Neural crest cell (in vitro differentiated cells): ENCODE measurements at places on chromosomes 13 and 19. TPM values are rescaled to one million over a fixed set of nuclear protein-coding genes. Genes with fewer than 3 reads are reported as not detected.

ZNF701 gene
- 17.3 and 18.7 TPM in 2 replicates for total RNA-seq

POLD1 gene
- total RNA-seq: 151 and 160 TPM in 2 replicates

NOTCH3 gene
- 125 and 127 TPM in 2 replicates for total RNA-seq

ZNF581 gene
- total RNA-seq: 40.8 and 41.9 TPM in 2 replicates

CEACAM7 gene
- not detected in 2 replicates for total RNA-seq

CEACAM4 gene
- total RNA-seq: not detected in 2 replicates

NALCN gene
- 0.35 and 0.36 TPM in 2 replicates for total RNA-seq

ATXN8OS gene
- total RNA-seq: not detected in 2 replicates

MBD3L2 gene
- not detected in 2 replicates for total RNA-seq

MZT1 gene
- total RNA-seq: 18.4 and 19.0 TPM in 2 replicates

ZNF616 gene
- 18.9 and 25.2 TPM in 2 replicates for total RNA-seq

SMAD9 gene
- 2.2 and 2.6 TPM in 2 replicates for total RNA-seq

TNNT1 gene
- total RNA-seq: 1.1 TPM in 1 of 2 replicates, not detected in the other

DNM2 gene
- 117 TPM in 2 replicates for total RNA-seq

KHSRP gene
- 678 and 690 TPM in 2 replicates for total RNA-seq

GPX4 gene
- total RNA-seq: 300 and 313 TPM in 2 replicates

TIMM13 gene
- total RNA-seq: 145 and 155 TPM in 2 replicates

ZNF610 gene
- total RNA-seq: 10.0 and 11.5 TPM in 2 replicates

LHB gene
- not detected in 2 replicates for total RNA-seq

SIGLECL1 gene
- not detected in 2 replicates for total RNA-seq

PRRG2 gene
- total RNA-seq: 1.0 and 1.3 TPM in 2 replicates

FXYD7 gene
- 1.1 and 1.4 TPM in 2 replicates for total RNA-seq

SULT2A1 gene
- total RNA-seq: not detected in 2 replicates

ZNF283 gene
- total RNA-seq: 13.6 and 14.7 TPM in 2 replicates

MAP4K1 gene
- total RNA-seq: 1.5 and 3.4 TPM in 2 replicates

IGFL3 gene
- not detected in 2 replicates for total RNA-seq

DHDH gene
- 0.47 and 0.82 TPM in 2 replicates for total RNA-seq

POSTN gene
- total RNA-seq: 93.0 and 97.0 TPM in 2 replicates

PLK5 gene
- not detected in 2 replicates for total RNA-seq

GTPBP3 gene
- total RNA-seq: 57.8 TPM in 2 replicates

CLN5 gene
- total RNA-seq: 17.3 and 17.5 TPM in 2 replicates

ADAMTS10 gene
- 30.9 and 31.4 TPM in 2 replicates for total RNA-seq

LRRC63 gene
- 0.37 and 0.52 TPM in 2 replicates for total RNA-seq

ZNF558 gene
- total RNA-seq: 40.6 and 41.0 TPM in 2 replicates

FGF14 gene
- 0.75 and 1.7 TPM in 2 replicates for total RNA-seq

ZNF57 gene
- 4.2 and 4.7 TPM in 2 replicates for total RNA-seq

PDE4A gene
- 1.5 and 2.1 TPM in 2 replicates for total RNA-seq

CNN1 gene
- total RNA-seq: 1.6 and 1.8 TPM in 2 replicates

CTXN1 gene
- total RNA-seq: 129 and 130 TPM in 2 replicates

CFAP97D2 gene
- not detected in 2 replicates for total RNA-seq

CALR3 gene
- not detected in 2 replicates for total RNA-seq

KLF1 gene
- 0.18 TPM in 1 of 2 replicates, not detected in the other for total RNA-seq

TCF3 gene
- total RNA-seq: 348 and 354 TPM in 2 replicates

MEGF8 gene
- 38.0 and 39.2 TPM in 2 replicates for total RNA-seq

ZMYM5 gene
- total RNA-seq: 13.8 and 15.3 TPM in 2 replicates

SYDE1 gene
- total RNA-seq: 23.8 and 24.7 TPM in 2 replicates

SSC5D gene
- total RNA-seq: 1.3 and 1.5 TPM in 2 replicates

RHPN2 gene
- total RNA-seq: 10.2 and 11.3 TPM in 2 replicates

CYP2B6 gene
- not detected in 2 replicates for total RNA-seq

MBD3L1 gene
- not detected in 2 replicates for total RNA-seq

FOXO1 gene
- 8.9 and 10.8 TPM in 2 replicates for total RNA-seq

SLC17A7 gene
- 0.23 TPM in 1 of 2 replicates, not detected in the other for total RNA-seq
